ENCODE measurements at places on chromosomes 7 and 10.

DNA sequence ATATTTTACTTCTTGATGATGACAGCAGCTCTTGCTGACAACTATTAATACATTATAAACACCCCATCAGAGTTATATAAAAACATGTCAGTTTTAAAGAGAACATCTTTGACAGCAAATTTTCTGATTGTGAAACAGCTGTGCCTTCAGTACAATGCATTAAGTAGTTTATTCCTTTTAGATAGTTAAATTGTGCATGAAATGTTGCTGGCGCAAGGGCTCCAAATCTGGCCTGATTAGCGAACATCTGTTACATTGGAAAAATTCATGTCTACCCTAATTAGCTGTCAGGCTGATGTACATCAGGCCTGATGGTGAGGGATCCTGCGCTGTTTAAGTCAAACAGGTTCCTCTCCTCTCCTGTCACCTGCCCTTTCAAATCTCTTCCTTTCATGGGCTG lies 171.9 kb upstream of the SP8 start:
- DNase-seq: no peak

- no peak for DNase-seq
These were observed 277.6 kb upstream of the SORCS1 start for GRCh38 chr10:107442035-107442505.

DNA sequence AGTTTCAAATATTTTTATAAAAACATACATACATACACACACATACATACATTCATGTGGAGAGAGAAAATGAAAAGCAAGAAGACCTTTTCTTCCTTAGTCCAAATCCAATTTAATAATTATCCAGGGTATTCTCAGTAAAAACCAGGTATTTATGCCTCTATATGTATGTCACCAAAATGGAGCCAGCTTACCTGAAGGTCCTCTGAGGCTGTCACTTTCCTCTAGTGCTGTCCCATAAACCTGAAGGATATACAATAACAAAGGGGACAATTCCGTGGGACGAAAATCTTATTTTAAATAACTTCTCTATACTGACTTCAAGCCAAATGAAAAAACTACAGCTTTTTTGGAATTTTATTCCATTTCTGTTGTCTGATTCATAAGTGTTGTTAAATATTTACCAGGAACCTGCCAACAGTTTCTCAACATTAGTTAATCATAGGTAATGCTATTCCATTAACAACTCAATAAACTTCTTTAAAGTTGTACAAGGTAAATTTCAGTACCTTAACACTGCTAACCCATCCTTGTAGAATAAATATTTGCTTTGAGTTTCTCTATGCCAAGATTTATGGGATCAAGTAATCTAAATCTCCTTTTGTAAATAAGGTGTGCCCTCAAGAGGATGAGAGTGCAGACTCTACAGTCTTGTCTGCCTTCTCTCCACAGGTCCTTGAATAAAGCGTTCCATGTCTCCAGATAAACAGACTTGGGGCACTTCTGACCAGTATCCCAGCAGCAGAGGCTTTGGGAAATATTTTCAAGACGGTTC lies 260.3 kb downstream of the AHR start:
- no peak for DNase-seq

- peak; percentile 78 for DNase-seq
These were observed 1.2 kb downstream of the JAZF1 start for GRCh38 chr7:28179120-28180030.

GRCh38 chr7:47610506-47611044 lies 28.7 kb upstream of the TNS3 start:
- no peak for DNase-seq

DNA sequence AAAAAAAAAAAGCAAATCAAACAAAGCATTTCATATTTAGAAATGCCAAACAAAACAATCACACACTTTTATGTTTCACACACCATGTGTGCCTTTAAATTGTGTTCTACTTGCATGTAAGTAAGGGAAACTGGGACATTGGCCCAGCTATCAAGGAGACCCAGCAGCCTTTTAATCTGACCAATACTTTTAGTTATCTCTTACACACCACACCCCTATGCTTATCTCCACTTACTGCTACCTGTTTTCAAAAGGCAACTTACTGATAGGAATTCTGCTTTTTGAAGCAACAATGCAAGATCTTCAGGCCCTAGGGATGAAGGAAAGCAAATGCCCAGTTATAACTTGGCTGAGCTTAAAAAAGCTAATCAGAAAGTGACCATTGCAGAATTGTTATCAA lies 1244.8 kb upstream of the SORCS1 start:
- DNase-seq: no peak

DNA sequence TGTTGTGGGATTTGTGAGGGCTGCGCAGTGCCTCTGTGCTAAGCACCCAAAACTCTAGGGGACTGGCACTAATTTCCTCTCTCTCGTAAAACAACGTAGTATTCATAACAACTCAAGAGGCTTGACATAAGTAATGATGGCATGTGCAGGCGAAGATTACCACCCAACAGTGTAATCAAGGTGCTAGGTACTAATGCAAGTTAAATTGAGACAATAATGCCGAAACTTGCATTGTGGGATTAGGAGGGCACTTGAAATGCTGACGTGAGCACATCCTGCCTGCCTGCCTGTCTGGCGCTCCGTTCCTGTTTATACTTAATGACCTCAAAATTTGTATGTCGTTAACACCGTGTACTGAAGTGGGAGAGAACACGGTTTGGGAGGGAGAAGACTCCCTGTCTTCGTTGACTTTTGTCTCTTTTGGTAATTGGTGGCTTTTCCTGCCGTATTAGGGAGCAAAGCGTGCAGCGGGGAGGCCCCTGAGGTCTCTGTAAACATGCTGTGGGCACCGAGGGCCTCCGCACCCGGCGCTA lies 139.0 kb downstream of the MGMT start:
- no peak for DNase-seq

GRCh38 chr7:121578669-121579068 lies 182.6 kb upstream of the FAM3C start:
- no peak for DNase-seq

GRCh38 chr7:116802144-116802745 lies 60.1 kb upstream of the CAPZA2 start:
- no peak for DNase-seq

DNA sequence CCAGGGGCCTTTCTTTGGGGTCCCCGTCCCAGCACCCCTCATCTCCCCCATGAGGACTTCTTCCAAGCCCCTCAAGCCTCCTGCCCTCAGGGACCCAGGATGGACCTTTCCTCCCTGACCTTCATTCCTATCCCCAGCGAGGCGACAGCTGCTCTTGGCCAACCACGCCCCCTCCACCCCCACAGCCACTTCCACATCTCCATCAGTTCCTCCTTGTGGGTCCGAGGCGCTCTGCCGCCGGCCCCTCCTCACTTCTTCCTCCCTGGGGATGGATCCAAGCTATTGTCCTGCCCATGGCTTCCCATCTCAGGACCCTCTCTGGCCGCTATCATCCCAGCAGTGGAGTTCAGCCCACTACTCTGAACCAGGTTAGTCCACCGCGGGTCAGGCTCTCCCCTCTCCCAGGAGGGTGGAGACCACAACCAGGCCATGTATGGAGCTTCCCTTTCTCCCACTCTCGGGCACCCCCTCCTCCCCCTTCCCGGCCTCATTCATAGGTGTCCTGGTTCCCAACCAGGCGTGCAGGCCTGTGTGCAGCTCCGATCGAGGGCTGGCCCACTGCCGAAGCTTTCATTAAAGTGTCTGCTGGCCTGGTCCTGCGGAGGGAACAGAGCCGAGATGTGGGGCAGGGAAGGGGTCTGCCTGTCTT lies 1.7 kb upstream of the SH2B2 start:
- no peak for DNase-seq

GRCh38 chr7:133056370-133057238 lies 25.3 kb downstream of the CHCHD3 start:
- DNase-seq: no peak

DNA sequence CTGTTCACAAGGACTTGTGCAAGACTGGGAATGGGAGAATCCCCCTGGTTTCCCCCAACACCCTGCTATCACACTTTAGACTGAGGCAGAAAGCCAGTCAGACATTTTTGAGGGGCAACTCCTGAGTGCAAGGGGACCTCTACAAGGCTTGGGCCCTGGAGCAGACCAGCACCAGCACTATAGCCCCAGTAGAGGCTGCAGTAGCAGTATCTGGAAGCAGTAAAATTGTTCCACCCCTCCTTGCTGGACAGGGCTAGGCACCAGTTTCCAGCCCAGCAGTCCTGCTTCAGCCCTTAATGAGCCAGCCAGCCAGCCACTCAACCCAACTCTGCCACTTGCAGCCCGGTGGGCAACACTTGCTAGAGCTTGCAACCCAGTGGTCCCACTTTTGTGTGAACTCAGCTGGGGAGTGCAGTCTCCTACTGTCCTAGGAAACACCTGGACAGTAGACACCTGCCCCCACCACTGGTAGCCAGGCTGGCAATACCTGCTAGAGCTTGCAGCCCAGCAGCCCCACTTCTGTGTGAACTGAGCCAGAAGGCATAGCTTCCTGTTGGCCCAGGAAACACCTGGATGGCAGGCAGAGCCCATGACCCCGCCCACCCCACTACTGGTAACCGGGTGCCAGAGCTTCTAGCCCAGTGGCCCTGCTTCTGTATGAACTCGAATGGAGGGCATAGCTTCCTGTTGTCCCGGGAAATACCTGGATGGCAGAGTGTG lies 65.0 kb downstream of the FBXL13 start:
- no peak for DNase-seq

GRCh38 chr7:45978731-45979211 lies 57.7 kb upstream of the IGFBP3 start:
- no peak for DNase-seq

DNA sequence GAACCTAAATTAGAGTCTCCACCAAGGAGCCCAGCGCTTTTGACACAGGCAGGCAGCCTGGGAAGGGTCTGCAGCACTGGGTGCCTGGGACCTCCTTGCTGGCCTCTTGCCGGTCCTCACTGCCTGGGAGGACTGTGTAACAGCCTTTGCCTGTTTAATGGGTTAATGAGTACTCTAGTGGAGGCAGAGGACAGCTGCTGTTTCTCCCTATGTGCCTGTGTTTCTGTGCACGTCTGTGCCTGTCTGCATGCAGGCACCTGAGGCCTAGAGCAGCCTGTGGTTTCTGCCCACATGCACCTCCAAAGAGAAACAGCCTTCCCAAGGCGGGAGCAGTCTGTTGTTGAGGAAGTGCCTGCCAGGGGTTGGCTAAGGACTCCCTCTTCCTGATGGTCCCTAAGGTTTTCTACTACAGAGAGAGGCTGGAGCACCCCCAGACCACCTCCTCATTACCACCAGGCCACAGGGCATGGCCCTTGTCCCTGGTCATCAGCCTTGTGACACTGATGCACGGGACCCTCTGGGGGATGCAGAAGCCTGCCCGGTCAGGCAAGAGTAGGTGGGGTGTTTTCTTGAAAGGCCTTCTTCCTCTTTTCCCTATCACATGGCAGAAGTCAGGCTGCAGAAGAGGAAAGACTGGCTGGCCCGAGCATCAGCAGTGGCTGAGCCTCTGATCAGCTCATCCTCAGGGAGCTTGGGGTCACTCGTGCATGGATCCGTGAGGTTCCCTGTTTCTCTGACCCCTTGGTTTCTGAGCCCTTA lies 14.2 kb downstream of the SLC29A3 start:
- no peak for DNase-seq

GRCh38 chr7:122136639-122137245 lies 7.3 kb downstream of the AASS start:
- DNase-seq: no peak

DNA sequence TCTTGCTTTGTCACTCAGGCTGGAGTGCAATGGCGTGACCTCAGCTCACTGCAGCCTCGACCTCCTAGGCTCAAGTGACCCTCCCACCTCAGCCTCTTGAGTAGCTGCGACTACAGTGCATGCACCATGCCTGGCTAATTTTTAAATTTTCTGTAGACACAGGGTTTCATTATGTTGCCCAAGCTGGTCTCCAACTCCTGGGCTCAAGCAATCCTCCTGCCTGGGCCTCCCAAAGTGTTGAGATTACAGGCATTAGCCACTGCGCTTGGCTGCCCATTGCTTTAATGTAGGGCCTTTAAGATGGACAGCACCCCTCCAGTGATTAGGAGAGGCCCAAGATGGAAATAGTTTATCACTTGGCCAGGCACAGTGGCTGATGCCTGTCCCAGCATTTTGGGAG lies 39.4 kb downstream of the NIPSNAP2 start:
- no peak for DNase-seq

DNA sequence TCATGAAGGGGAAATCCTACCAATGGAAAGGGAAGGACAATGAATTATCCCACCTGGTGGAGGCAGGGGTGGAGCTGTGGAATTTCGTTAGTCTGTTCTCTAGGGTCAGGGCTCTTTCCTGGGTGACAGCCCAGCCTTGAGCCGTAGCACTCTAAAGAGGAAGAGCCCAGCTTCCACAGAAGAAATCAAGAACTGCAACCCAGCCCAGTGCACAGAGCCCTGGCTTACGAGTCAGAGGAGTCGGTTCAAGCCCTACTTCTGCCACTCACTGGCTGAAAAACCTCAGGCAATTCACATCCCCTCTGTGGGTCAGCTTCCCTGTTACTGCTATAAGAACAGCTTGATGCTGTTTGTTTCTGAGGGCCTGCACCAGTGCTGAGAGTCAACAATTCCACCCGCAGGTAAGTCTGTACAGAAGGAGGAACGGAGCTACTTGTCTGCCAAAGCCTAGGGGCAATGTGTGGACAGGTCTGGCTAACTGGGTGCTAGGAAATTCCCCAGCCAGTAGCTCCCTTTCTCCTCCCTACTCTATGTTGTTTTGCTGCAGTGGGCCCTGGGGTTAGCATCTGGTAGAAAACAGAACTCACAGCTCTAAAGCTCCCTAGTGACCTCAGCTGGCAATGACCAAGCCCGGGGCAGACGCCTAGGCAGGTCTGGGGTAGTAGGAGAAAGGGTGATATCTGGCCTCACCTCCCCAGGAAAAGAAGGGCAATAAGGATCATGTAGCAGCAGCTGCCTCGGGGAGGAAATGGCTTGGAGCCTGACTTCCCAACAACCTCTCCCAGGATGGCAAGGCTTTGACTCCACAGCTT lies 3.3 kb downstream of the AVPI1 start:
- DNase-seq: no peak

DNA sequence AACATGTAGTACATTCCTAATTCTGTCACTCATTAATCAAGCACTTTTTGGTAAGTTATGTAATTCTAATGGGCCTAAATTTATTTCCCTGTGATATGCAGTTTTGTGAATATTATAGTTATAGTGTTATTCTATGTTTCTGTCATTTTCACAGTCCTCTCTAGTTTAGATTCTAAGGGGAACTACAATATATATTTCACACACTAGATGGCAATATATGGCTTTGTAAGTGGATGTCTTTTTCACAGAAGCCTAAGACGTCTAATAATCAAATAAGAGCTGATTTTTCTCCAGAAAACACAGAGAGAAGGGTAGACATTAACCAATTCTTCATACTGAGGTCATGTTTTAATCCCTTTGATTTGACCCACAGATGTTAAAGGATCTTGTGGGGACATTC lies 18.0 kb downstream of the RNLS start:
- DNase-seq: peak; percentile 19

GRCh38 chr7:14270099-14270498 lies 280.6 kb upstream of the ETV1 start:
- DNase-seq: no peak

GRCh38 chr10:62039954-62040353 lies 138.5 kb downstream of the ARID5B start:
- no peak for DNase-seq

GRCh38 chr7:151174246-151175046 lies 7.0 kb upstream of the GBX1 start:
- peak; percentile 17 for DNase-seq

GRCh38 chr10:77189520-77189919 lies 448.1 kb downstream of the KCNMA1 start:
- DNase-seq: no peak
